Mammary epithelial cell (primary cell): ENCODE measurements at places on chromosomes 5 and 9.

GRCh38 chr5:130227699-130228098, 323.4 kb downstream of the CHSY3 start:
- DNase-seq = no peak

- no peak for DNase-seq
Observed at GRCh38 chr9:14887149-14887548, 23.1 kb downstream of the FREM1 start.

- DNase-seq = no peak
Observed at GRCh38 chr5:14410394-14411201, 171.0 kb upstream of the OTULINL start.

DNA sequence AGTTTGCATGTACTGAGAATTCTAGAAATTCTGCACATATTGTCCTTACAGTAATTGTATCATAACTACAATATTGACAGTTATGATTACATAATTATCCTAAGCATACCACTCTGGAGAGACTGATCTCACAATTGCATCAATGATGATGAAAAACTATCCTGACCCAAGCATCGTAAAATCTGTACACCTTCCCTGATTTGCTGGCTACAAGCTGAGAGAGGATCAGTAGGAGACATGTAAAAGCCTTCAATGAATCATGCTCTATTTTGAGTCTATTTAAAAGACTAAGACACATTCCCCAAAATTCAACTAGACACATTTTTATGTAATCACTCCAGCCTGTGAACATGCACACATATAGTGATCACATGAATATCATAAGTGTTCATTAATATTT, 1833.8 kb downstream of the EFNA5 start:
- DNase-seq = no peak

DNA sequence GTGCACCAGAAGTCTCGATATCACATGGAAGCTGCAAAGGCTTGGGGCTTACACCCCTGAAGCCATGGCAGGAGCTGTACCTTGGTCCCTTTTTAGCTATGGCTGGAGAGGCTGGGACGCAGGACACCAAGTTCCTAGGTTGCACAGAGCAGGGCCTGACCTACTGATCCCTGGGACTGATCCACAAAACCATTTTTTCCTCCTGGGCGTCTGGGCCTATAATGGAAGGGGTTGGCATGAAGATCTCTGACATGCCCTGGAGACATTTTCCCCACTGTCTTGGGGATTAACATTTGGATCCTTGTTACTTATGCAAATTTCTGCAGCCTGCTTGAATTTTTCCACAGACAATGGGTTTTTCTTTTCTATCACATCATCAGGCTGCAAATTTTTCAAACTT, 286.7 kb upstream of the PTPRD start:
- no peak for DNase-seq

GRCh38 chr5:173493846-173494245, 122.6 kb downstream of the BOD1 start:
- DNase-seq = no peak

- no peak for DNase-seq
Observed at GRCh38 chr5:54897001-54897400, 88.4 kb downstream of the ESM1 start.

DNA sequence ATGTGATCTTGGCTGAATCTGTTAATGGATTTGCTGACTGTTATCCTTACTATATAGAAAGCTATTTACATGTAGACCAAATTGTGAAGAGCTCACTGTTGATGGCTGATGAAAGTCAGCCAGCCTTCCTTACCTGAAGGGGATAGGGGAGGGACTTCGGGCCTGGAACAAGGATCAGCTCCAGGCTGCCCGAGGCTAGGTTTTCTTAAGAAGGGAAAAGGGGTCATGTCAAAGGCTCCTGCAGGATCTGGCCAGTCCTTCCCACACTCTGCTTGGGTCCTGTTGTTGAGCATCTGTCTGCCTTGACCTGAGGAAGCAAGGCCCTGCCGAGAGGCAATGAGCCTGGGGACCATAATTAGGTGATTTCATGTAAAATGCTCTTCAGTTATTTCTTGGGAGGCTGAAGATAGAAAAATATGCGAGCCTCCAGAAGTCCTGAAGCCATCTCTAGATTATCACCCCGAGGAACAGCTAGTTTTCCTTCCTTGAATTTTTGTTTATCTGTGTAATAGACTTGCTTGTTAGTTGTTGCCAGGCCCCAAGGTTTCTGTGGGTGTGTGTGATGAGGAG, 261.4 kb downstream of the PDZD2 start:
- DNase-seq = no peak

DNA sequence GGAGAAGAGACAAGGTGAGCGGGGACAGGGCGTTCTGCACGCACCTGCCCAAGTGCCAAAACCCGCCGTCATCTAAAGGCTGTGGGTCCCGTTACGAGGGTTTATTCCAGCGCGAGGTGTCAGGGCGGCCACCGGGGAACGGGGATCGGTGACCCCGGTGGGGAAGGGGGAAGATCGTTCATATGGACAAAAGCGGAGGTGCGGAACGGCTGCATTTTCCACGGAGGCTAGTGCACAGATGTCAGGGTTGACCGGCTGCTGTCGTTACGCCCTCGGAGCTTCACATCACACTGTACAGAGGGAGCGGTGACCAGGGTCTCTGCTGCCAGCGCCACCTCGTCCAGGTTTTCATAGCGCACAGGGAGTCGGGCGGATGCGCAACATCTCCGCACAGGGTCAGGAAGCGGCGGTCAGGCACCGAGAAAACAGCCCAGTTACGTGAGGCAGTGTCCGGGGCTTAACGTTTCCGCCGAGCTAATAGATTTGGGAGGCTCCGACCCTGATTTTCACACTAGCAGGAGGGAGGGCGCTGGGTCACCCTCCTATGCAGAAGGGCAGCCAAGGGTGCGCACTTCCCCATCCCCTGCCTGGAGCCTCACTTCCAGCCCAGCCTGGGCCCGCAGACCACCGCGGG, 13.5 kb downstream of the BTNL9 start:
- DNase-seq = no peak

- no peak for DNase-seq
Observed at GRCh38 chr5:74239261-74239660, 401.3 kb downstream of the ENC1 start.

DNA sequence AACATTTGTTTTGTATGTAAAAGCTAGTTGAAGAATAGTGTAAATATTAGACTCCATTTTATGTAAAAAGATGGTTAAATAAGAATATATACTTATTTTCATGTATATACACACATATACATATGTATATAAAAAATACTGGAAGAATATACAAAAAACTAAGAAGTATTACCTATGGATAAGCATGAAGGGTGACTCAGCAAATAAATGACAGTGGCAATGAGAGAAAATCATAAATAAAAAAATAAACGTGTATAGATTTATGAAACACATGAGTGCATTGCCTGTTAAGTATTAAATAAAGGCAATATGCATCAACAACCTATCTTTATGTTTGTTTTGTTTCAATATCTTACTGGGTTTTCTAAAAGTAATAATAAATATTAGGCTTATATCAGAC, 435.3 kb downstream of the CYLC2 start:
- DNase-seq = no peak

DNA sequence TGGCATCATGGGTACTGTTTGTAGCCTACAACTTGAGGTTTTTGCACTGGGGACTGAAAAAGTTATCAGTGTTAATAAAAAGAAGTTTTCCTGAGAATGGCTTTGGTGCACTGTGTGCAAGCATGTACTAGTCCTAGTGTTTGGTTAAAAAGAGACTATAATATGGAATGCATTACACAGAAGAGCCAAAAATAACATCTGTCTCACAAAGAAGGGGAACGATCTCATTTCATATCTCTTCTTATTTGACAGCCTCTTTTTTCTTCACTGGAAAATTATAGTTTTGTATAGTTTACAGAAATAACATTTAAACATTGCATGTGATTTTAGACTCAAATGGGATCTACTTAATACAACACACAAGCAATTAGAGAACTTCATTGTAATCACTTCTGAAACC, 127.0 kb upstream of the GDNF start:
- DNase-seq = no peak

GRCh38 chr9:109411798-109412352, 86.2 kb downstream of the PTPN3 start:
- DNase-seq = no peak

DNA sequence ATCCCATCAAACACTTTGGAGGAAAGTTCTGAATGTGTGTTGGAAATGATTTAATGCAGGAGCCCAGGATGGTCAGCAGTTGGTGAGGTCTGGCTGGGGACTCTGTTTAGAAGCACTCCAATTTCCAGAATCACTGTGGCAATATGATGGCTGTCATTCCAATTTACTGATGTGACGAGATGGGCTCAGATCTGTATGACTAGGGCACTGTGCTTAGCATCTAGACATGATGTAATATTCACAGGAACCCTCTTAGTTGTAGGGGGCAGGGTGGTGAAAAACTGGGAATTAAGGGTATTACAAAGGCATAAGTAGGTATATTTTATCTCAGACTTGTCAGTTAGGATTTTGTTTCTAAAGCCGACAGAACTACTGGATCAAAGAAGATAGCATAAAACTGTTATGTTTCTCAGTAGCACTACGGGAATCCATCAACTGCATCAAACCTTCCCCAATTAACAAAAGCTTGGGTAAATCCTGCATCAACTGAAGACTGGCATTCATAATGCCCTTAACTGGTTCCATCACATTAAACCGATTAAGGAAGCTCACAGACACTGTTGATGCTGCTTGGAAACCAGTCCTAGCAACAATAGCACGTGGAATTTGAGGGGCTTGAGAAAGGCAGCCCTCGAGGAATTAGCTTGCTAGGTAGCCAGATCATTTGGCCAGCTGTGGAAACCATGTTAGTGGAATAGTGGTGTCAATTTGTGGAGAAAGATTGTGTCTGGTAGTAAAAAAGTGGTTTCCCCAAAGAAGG, 86.1 kb downstream of the SV2C start:
- DNase-seq = no peak

GRCh38 chr5:65026816-65027548, 258.3 kb downstream of the CWC27 start:
- DNase-seq = no peak

GRCh38 chr9:19358701-19359100, 21.3 kb downstream of the RPS6 start:
- no peak for DNase-seq

GRCh38 chr5:169874621-169875020, 105.7 kb downstream of the INSYN2B start:
- no peak for DNase-seq

DNA sequence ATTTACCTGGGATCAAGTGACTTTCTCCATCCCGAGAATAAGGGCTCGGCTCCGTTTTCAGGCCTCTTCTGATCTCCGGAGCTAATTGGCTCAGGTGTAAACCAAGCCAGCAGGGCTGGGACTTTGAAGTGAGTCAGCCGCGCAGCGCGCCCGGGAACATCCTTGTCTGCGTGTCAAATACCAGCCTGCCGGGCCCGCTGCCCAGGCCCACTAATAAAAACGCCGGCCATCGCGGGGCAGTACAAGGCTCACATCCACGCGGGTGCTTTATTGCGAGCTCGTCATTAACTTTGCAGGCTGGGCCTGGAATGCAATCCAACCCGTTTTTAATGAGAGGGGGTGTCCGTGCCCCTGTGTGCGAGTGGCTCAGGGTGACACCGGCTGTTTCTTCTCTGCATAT, 416.8 kb downstream of the IRX2 start:
- no peak for DNase-seq

GRCh38 chr5:425714-426113, 17.3 kb upstream of the EXOC3 start:
- no peak for DNase-seq

- DNase-seq = no peak
Observed at GRCh38 chr5:95782181-95782580, 40.3 kb downstream of the GLRX start.
